GM04504 (cell line): ENCODE measurements at places on chromosomes 11 and 22.
A peak's percentile ranks its signal among the peaks of the same experiment; 100 is the strongest.

DNA sequence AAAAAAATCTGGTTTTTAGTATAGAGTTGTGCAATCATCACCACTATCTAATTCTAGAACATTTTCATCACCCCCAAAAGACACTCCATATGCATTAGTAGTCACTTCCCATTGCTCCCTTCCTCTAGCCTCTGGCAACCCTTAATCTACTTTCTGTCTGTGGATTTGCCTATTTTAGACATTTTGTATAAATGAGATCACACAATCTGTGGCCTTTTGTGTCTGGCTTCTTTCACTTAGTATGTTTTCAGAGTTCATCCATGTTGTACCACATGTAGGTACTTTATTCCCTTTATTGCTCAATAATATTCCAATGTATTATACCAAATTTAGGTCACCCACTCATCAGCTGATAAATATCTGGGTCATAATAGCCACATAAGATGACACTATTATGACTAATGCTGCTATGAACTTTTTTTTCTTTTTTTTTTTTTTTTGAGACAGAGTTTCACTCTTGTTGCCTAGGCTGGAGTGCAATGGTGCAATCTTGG, 67.5 kb upstream of the SCUBE2 start:
- DNase-seq: peak; percentile 19

DNA sequence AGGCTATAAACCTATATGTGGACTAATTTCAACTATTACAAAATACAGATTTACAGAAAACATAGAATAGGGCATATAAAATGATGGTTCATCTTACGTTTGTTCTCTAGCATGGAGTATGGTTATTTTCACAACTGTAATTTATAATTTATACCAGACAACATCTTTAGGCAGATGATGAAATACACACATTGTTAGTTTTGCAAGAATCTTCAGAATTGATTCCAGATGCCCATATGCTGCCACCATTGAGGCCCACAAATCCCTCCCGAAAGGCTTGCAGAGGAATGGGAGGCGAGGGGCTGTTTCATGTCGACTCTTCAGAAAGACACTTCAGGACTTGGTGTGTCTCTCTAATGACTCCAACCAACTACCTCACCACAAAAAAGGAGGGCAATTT, 6.2 kb downstream of the PTPN5 start:
- no peak for DNase-seq

DNA sequence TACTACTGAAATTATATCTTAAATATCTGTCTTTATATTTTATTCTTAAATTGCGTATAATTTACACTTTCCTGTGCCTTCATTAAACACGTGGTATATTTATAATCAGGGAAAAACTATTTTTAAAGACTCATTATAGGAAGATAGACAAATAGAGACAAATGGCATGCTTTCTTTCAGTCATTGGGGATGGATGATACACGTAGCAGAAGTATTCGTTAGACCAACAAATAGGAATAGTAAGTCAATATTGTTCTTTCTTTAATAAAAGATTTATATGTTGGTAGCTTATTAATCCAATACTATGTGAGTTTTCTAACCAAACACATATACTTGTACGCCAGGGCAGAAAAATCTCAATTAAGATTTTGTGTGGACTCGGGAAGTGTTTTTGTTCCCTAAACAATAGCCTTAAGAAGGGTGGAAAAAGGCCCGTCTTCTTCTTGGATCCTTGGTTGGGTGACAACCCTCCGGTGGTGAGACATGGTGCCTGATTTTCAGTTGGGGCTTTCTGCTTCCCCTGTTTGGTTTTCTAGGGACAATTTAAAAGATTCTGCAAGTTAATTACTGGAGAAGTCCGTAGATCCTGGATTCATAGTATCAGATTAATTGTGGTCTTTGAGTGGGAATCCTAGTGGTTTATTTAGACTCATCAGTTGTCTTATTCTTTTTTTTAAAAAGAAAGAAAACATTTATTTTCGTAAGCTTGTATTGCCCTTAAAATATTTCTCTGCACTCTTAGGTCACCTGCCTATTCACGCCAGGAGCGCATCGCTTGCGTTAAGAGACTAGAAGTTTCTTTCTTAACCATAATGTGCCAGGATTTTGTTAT, 83.5 kb upstream of the WNT7B start:
- peak; percentile 24 for DNase-seq

GRCh38 chr11:12927221-12927620, 81.9 kb upstream of the RASSF10 start:
- DNase-seq: no peak

DNA sequence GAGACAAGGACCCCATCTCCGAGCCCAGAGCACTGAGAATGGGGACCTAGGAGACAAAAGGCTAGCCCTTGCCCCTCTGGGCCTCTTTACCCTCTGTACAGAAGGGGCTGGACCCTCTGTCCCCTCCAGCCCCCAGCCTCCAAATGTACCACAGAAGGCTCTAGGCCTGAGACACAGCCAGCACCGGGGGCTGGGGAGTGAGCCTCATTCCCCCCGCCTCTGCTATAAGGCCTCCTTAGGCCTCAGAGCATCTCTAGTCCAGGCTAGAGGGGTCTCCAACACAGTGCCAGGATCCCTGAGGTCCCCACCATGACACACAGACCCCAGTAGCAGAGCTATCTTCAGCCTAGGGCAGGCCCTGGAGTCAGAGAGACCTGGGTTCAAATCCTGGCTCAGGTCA, 4.8 kb downstream of the SMTN start:
- no peak for DNase-seq

DNA sequence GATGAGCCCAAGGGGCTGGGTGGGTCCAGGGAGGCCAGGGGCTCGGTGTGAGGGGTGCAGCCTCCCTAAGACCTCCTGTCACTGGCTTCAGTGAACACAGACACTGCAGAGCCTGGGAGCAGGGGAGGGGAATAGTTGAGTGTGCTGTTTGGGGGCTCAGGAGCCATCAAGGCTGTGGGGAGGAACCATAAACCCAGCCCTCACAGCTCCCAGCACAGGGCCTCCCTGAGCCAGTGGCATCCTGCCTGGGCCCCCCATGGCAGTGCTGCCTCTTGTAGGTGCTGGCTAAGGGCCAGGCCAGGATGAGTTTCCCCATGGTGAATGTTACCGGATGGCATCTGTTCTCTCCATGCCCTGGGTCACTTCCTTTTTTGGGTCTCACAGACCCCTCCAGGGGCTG, 25.5 kb downstream of the KCNJ5 start:
- DNase-seq: no peak

DNA sequence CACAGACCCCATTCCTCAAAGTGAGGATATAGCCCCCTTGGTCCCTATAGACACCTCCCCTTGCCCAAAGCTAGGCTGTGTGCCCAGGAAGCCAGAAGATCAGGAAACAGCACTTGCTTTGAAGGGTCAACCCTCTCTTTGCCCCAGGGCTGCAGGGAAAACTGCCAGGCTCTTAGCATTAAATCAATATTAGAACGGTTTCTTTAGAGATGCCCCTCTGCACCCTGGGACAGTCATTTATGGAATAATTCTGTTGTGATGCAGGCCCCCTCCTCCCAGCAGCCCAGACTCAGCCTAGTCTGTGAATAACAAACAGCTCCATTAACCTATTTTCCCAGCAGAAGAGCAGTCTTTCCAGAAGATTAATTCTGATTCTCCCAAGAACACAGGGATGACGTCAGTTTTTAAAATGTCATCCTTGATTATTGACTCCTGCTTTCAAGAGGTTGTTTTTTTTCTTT, 11.6 kb upstream of the CAPN5 start:
- no peak for DNase-seq

GRCh38 chr11:9057007-9057406, 34.4 kb downstream of the SCUBE2 start:
- DNase-seq: no peak

GRCh38 chr11:37100008-37100407, 502.0 kb upstream of the RAG2 start:
- no peak for DNase-seq

DNA sequence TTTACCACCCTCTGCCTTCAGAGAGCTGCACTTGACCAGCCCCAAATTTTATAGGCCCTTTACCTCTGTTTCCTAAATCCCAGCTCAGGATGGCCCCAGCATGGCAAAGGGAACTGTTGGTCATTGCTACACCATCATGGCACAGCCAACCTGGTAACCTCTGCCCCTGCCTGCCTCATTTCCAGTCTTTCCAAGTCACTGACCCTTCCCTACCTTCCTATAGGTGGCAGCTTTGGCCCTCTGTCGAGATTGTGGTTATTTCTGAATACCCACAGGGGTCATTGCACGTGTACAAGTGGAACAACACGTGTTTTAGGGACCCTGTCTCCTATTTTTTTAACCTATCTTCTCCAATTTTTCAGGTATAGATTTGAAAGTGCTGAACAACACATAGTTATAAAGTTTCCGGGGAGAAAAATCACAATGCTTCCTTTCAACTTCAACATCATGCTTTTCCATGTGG, 2.8 kb downstream of the GALNT18 start:
- no peak for DNase-seq

GRCh38 chr11:113531083-113531482, 55.9 kb upstream of the DRD2 start:
- no peak for DNase-seq

DNA sequence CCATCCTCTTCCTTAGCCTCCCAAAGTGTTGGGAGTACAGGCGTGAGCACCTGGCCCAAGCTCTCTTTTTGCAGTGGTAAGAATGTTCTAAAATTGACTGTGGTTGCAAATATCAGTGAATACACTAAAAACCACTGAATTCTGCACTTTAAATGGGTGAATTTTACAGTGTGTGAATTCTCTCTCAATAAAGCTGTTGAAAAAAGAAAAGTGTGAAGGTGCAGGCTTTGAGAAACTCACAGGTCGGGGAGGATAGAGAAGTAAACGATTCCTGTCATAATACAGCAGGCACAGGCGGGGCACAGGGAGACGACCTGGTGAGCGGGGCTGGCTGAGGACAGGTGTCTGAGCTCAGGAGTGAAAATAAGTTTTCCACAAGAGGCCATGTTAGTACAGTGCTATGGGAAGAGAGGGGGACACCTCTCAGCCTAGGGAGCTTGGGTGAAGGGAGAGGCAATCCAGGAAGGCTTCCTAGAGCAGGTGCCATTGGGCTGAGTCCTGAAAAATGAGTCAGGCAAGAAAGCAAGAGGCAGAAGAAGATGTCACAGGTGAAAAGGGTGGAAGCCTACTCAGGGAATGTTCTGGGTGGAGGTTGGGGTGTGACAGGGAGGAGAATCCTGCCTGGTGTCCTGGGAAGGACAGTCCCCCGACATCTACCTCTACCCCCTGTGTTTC, 26.1 kb downstream of the LIF start:
- DNase-seq: no peak

DNA sequence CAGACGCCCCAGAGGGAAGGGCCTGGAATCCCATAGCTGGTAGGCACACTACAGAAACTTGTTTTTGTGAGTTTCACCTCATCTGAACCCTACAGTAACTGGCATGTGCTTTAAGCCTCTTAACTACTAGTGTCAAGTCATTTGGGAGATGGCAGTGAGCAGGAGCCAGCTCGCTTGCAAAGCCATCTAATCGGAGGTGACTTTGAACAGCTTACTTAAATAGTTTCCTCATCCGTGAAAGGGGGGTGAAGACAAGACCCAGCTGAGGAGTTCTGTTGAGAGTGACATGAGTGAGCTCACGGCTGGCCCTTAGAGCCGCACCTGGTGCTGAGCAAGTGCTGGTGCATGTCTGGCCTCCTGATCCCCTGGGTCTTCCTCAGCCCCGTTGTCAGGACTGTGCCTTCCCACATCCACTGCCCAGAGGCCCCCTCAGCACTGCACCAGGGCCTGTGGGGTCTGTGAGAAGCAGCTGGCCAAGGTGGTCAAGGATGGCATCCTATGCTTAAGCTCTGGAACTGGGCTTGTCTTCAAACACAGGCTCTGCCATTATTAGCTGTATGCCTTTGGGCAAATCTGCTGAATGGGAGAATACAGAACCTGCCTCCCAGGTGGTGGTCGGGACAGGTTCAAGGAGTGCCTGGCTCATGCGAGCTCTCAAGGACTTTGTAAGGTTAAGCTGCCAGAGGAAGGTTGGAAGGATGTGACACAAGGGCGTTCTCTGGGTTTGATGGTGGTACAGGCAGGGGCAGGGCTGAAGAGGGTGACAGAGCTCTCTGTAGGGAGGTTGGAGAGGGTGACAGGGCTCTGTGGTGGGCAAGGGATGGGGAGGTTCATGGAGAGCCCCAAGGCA, 27.3 kb downstream of the INCENP start:
- no peak for DNase-seq

- DNase-seq: no peak
These were observed 162.4 kb downstream of the SOX6 start for GRCh38 chr11:16193897-16194381.

- DNase-seq: no peak
These were observed 36.5 kb downstream of the LRRC74B start for GRCh38 chr22:21082248-21082647.

DNA sequence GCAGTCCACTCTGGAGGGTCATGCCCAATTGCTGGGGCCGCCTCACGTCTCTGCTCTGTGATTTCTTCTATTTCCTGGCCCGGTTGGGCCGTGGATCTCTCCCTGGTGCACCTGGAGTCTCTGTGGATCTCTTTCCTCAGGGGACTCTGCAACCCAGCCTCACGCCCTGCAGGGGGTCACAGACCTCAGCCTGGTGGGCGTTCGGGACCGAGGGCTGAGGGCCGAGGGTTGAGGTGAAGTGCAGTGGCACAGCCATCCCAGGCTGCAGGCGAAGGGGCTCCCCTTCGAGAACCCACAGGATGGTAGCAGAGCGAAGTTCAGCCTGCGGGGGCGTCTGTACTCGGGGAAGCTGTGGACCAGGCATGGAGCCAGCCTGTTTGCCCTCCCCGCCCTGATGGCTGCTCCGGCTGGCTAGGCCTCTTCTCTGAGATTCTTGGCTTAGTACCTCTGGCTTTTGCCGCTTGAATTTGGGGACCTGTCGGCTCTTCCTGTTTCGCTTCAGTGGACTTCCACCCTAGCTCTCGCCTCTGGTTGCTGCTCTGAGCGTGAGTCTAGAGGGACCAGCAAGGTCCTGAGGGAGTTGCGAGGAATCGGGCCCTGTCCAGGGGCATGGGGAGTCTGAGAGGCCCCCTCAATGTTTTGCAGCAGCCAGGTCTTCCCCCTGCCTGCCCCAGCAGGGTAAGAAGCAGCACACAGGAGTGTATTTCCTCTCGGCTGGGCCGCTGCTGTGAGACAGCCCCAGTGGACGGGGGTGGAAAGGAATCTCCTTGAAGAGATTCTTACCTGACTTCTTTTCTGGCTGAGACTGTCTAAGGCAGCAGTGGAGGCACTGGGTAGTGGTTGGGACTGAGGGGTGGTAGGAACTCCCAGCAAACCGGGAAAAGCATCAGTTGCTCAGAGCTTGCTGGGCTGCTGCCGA, 140.8 kb downstream of the TBC1D22A start:
- DNase-seq: no peak

- DNase-seq: no peak
These were observed 68.7 kb downstream of the PTPRJ start for GRCh38 chr11:48049036-48049435.

DNA sequence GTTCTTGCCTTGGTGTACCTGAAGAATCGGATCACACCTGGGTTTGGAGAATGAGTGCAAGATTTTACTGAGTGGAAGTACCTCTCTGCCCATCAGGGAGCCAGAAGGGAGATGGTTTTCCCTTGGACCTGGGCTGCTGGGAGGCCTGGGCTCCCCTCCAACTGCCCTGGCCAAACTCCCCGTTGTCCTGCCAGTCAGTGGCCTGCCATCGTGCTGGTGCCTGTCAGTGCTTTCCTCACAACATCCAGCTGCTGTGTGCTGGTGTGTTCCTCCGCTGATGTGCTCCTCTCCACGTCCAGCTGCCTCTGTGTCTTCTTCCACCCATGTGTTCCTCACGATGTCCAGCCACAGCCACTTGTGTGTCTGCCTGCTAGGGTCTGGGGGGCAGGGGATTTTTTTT, 87.9 kb upstream of the CLPB start:
- no peak for DNase-seq

- no peak for DNase-seq
These were observed 56.1 kb upstream of the TIMP3 start for GRCh38 chr22:32745251-32745995.
